ENCODE measurements at places on chromosomes 1 and 21.

GRCh38 chr1:53584777-53585107 lies 125.5 kb downstream of the DMRTB1 start:
- peaks cover 4% of the 10 kb centered on the region for H3K27me3 ChIP-seq
- H3K4me1 ChIP-seq, result no peaks in the 10 kb centered on the region
- no peaks in the 10 kb centered on the region for H3K36me3 ChIP-seq

- peaks cover 19% of the 10 kb centered on the region for H3K4me1 ChIP-seq
- H3K27ac ChIP-seq, result no peak within 1 kb of the TSS
- no peak for DNase-seq
- H3K4me3 ChIP-seq, result peak within 1 kb of the TSS; percentile 85
- H3K27me3 ChIP-seq, result peaks cover 47% of the 10 kb centered on the region
Observed at GRCh38 chr1:22143065-22144033, at the start of gene WNT4. WNT4 (minus strand) TSS chr1:22143097; CDS start chr1:22142922, 175 bp downstream.

GRCh38 chr21:39022863-39023693 lies 160.2 kb downstream of the PSMG1 start:
- no peaks in the 10 kb centered on the region for H3K36me3 ChIP-seq
- H3K27me3 ChIP-seq, result peaks cover 36% of the 10 kb centered on the region
- H3K4me1 ChIP-seq, result no peaks in the 10 kb centered on the region

- H3K27ac ChIP-seq, result no peak overlapping the region
- no peak for DNase-seq
- no peaks in the 10 kb centered on the region for H3K27me3 ChIP-seq
- no peak overlapping the region for H3K4me3 ChIP-seq
- H3K36me3 ChIP-seq, result peaks cover 35% of the 10 kb centered on the region
Observed at GRCh38 chr1:10643607-10644306, 152.7 kb downstream of the CASZ1 start.

DNA sequence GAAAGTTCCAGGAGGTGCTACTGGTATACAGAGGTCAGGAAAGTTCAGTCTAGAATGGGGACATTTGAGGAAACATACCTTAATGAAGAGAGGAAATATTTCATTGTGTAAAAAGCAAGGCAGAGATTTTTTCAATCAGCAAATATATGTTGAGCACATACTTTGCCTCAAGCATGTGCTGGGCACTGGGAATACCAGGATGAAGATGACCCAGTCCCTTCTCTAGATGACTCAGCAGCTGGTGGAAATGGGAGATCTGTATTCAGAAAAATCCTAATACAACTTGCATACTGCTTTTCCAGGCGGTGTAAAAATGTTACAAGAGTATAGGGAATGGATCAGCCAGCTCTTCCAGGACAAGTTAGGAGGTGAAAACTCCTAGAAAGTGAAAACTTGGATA lies 229.3 kb downstream of the FGGY start:
- H3K27me3 ChIP-seq, result no peaks in the 10 kb centered on the region
- H3K4me1 ChIP-seq, result no peaks in the 10 kb centered on the region
- H3K4me3 ChIP-seq, result no peak overlapping the region
- no peaks in the 10 kb centered on the region for H3K36me3 ChIP-seq
- no peak overlapping the region for H3K27ac ChIP-seq

All from stimulated activated naive B cell treated with anti-CD40 and anti-IgM and Interleukin-4, amounts not matched to agents 10 μg/mL and 1 μg/mL and 100 μg/mL, for 72 hours (primary cell).